A549 treated with AZD2906 at 1 μM for 4 hours (cell line): ENCODE measurements at places on chromosomes 3 and 15. TPM values are rescaled to one million over a fixed set of nuclear protein-coding genes. Genes with fewer than 3 reads are reported as not detected.

INAFM2 gene
- total RNA-seq: 5.7 to 7.8 TPM (median 6.6 TPM) in 5 replicates

GATM gene
- 2.3 to 3.4 TPM (median 2.4 TPM) in 5 replicates for total RNA-seq

TMC3 gene
- not detected in 5 replicates for total RNA-seq

ACTC1 gene
- 0.08 to 0.46 TPM (median 0.22 TPM) in 5 replicates for total RNA-seq

ALDH1A2 gene
- total RNA-seq: 0.11 to 0.18 TPM (median 0.15 TPM) in 3 of 5 replicates, not detected in the others

SEMA5B gene
- total RNA-seq: 0.22 to 0.31 TPM (median 0.26 TPM) in 5 replicates

ST3GAL6 gene
- total RNA-seq: 0.68 to 1.00 TPM (median 0.86 TPM) in 5 replicates

CCDC54 gene
- not detected in 5 replicates for total RNA-seq

CIDEC gene
- 75.0 to 98.5 TPM (median 81.8 TPM) in 5 replicates for total RNA-seq

RAD18 gene
- 12.0 to 16.6 TPM (median 13.6 TPM) in 5 replicates for total RNA-seq

C3orf80 gene
- total RNA-seq: 0.92 to 1.4 TPM (median 1.2 TPM) in 5 replicates

AP3B2 gene
- total RNA-seq: 0.40 to 0.98 TPM (median 0.68 TPM) in 5 replicates

KBTBD8 gene
- 0.44 to 1.4 TPM (median 0.53 TPM) in 5 replicates for total RNA-seq
